Activated CD4-positive, alpha-beta T cell treated with anti-CD3 and anti-CD28 coated beads, Interleukin-2, Interleukin-4, amounts not matched to agents 100 ng/mL and 50 ng/mL, durations not matched to agents 16 hours and 8 hours (primary cell): ENCODE measurements at places on chromosomes 12 and 14.

DNA sequence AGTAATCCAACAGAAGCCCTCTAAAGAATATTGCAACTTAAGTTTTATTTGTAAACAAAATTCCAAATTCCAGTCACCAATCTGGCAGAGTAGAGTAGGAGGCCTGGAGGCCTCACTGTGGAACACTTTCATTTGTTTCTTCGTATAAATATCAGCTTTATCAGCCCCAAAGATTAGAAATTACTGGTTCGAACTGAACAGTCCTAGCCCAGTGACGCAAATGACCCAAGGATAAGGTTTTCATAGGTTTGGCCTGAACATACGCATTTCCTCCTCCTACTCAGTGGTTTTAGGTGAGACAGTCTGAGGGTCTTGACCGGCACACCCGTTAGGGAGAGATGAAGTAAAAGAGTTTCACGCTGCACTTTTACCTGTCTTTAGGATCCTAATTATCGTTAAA is 1.7 kb downstream of the CDC42BPB start:
- DNase-seq: no peak

DNA sequence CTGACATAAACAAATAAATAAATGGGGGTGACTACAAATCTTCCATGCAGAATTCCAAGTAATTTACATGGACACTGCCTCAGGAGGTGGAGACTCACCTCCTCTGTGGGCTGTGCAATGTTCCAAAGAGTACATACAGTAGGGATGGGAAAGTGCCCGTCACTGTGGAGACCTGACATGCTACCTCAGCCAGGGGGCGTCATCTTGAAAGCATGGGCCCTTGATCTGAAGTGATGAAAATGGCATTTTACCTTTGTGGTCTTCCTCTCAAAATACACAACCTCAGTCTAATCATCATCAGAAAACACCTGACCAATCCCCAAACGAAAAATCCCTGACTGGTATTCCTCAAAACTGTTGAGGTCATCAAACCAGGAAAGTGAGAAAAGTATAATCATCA is 48.4 kb downstream of the ANAPC7 start:
- DNase-seq: peak; percentile 17

DNA sequence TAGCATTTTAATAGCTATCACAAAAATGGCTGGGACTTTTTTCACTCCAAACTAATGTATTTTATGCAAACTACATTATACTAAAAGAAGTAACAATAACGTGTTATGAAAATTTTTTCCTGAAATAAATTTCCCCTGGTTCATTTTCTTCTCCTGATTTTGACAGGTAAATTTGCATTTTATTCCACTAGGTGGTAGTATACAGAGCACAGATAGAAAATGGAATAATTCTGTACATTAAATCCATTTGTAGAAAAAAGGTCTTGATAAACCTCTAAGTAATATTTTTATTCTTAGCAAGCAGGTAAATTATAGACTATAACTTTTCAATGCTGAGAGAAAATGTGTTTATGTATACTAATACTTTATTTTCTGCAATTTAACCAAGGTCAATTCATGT is 96.5 kb downstream of the BCAT1 start:
- no peak for DNase-seq

DNA sequence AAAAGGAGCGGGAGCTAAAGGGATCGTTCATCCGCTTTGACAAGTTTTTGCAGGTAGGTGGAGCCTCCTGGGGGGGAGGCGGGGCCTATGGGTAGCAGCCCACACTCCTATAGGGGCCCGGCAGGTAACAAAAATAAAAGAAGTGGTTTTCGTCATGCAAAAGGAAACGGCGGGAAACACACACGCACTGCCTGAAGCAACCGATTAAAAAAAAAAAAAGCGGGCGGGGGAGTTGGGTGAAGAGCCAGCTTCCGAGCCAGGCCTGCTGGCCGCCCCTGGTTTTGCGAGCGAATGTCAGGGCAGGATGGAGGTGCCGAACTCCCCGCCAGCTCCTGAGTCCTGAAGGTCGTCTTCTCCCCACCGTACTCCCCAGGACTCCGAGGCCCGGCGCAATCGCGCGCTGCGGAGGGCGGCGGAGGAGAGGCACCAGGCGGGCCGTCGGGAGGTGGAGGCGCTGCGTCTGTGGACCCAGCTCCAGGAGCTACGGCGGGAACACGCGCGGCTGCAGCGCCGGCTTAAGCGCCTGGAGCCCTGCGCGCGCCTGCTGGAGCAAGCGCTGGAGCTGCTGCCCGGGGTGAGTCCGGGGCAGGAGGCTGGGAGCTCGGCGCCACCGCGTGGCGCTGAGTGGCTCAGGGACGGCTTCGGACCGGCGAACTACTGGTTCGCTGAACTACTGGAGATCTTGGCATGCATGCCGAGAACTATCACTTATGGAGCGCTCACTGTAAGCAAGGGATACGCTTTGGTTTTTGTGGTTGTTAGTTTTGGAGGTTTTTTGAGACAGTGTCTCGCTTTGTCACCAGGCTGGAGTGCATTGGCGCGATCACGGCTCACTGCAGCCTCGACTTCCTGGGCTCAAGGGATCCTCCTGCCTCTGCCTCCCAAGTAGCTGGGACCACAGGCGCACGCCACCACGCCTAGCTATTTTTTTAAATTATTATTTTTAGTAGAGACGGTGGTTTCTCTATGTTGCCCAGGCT is 3.6 kb downstream of the CFAP73 start:
- peak; percentile 44 for DNase-seq

- DNase-seq: no peak
These were observed 72.2 kb downstream of the R3HDM2 start for GRCh38 chr12:57358646-57359045.

GRCh38 chr14:93073358-93073707 is 42.4 kb downstream of the ITPK1 start:
- no peak for DNase-seq

- no peak for DNase-seq
These were observed 19.7 kb downstream of the ASPG start for GRCh38 chr14:104105071-104105821.

DNA sequence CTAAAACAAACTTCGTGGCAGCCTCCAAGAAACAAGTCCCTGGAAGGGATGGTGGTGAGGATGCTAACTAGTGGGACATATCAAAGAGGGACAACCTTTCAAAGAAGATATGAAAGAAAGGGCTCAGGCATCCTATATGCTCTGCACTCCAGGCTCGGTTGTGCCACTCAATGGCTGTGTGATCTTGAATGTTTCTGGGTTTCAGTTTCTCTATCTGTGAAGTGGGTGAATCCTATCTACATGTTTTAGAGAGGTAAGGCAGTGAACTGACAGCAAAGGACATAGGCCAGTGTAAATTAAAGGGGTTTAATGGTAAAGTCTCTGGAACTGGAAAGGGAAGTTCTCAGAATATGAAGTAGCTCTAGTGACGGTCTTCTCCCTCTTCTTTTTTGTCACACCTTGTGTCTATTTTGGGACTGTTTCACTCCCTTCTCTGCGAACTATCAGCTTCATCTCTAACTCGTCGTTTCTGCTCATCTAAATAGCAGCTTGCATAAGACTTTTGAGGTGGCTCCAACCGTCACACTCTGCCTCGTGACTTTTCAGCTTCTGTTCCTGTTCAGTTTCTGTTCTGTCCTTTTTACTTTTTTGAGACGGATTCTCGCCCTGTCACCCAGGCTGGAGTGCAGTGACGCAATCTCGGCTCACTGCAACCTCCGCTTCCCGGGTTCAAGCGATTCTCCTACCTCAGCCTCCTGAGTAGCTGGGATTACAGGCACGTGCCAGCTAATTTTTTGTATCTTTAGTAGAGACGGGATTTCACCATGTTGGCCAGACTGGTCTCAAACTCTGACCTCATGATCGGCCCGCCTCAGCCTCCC is 273.6 kb downstream of the SUDS3 start:
- no peak for DNase-seq

- no peak for DNase-seq
These were observed 7.7 kb downstream of the DYRK2 start for GRCh38 chr12:67656251-67656650.

DNA sequence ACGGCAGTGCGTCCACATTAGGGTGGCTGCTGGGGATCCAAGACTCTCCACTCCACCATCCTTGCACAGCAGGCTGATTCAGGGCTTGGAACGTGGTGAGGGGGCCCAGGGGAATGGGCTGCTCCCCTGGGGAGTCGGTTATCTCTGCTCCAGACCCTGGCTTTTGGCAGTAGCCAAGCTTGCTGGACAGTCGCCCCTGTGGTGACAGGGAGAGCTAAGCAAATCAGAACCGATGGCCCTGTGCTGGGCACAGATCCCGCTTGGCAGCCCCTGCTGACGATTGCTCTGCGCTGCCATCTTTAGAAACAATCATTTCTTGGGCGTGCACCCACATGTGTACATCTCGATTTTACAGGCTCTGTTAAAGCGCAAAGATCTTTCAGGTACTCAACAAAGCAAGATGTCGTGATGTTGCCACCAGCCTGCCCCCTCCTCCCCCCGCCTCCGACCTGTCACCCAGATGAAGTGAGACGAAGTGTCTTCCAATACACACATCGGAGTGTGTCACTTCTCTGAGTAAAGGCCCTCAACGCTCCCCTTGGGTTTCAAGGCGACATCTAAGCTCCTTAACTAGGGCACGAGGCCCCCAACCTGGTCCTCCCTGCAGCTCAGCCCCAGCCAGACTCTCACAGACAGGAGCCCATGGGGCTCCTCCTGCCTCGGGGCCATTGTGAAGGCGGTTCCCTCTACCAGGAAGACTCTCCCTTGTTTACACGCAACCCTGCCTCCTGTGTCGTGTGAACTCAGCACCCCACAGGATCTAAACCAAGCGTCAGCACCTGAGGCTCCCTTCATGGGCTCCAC is 55.6 kb downstream of the PITPNM2 start:
- DNase-seq: no peak

GRCh38 chr12:58433959-58434358 is 486.3 kb downstream of the LRIG3 start:
- no peak for DNase-seq

- DNase-seq: no peak
These were observed 355.9 kb downstream of the TMTC2 start for GRCh38 chr12:83042441-83043200.

DNA sequence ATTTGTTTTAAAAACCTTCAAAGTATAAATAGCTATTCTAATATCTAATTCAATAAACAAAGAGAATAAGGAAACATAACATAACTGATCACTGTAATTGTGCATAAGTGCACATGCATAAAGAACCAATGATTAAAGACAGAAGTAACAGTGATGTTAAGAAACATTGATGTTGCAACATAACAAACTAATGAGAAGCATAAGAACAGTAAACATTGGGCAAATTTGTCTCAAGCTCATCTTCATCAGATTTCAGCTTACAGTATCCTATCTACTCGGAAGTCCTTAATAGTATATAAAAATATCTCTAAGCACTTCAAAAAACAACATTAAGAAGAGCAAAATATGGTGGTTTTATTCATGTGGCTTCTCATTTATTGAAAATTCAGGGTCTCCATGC is 97.6 kb downstream of the GARIN6 start:
- DNase-seq: no peak

- DNase-seq: no peak
These were observed 150.2 kb downstream of the ADGRD1 start for GRCh38 chr12:131103669-131104462.

- DNase-seq: no peak
These were observed 16.9 kb downstream of the TMEM117 start for GRCh38 chr12:43852744-43853143.

- DNase-seq: peak; percentile 76
These were observed at the start of gene BIN2 for GRCh38 chr12:51323966-51324895. Gene BIN2, minus strand, starts transcription at chr12:51324174. Its CDS starts 72 bp downstream, at chr12:51324102.

DNA sequence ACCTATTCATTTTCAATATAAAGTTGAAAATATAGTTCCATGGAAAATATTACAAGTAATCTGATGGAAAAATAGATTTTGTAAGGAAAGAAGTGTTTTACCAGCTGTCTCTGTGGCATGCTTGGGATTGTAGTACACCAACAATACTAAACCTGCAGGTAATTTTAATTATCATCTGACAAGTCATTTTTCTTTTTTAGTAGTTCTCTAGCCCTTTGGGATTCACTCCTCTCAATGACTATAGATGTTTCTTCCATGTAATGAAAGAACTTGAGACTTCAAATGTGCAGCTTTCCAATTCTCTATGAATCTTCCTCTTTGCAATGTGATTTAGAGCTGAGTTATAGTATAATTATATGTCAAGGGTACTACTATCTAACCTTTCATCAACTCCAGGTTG is 14.7 kb upstream of the LIN7A start:
- no peak for DNase-seq

GRCh38 chr12:49503674-49504180 is 35.1 kb upstream of the KCNH3 start:
- DNase-seq: no peak

- no peak for DNase-seq
These were observed 70.3 kb downstream of the ACTN1 start for GRCh38 chr14:68908803-68909202.

- peak; percentile 66 for DNase-seq
These were observed 73.8 kb downstream of the SYNE3 start for GRCh38 chr14:95442633-95443021.

GRCh38 chr12:12099102-12099501 is 28.4 kb downstream of the BCL2L14 start:
- no peak for DNase-seq

GRCh38 chr12:116703214-116703795 is 34.6 kb downstream of the SPRING1 start:
- peak; percentile 68 for DNase-seq

DNA sequence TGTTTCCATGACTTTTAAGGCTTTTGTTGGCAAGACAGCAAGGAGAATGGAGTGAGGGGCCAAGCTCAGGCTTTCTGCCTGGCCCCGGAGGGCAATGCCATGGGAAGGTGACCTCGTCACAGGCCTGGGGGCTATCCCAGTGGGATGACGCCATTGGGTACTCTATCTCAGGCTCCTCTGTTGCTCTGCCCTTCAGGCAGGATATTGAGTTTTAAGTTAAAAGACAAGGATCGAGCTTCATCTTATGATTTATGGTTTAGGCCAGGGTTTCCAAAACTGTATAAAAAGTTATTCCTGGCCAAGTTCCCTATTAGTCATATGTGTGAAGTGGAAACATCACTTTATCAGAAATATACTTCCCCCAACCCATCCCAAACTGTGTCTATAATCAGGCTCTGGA is 127.7 kb downstream of the ZFP36L1 start:
- DNase-seq: no peak

- no peak for DNase-seq
These were observed 56.1 kb upstream of the MAP1LC3B2 start for GRCh38 chr12:116502989-116503496.

DNA sequence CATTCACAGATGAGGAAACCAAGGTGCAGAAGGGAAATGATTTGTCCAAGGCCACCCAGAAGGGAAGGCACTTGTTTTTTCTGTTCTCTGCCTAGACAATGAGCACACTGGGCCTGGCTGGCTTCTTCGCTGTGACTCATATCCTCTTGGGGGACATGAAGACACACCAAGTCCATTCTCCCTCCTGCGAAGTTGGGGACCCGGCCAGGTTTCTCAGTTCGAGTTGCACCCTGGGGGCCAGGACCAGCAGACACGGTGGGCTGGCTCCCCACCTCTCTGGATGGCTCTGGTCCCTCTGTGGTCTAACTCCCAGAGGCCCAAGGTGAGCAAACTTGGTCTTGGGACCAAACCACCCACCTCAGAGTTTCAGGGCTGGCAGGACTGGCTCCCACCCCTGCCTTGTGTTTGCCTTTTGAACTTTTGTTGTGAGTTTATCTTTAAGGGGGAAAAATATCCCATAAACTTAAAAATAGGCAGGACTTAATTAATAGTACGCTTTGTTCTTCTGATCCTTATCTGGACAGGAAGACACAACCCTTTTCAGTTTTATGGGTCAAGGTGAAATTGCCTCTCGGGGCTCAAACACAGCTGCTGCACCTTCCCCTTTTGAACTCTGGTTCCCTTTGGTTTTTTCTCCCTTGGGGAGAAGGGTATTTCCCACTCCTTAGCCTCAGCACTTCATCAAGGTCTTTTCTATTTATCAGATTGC is 9.0 kb upstream of the MLEC start:
- peak; percentile 67 for DNase-seq

GRCh38 chr12:116455540-116456329 is 103.4 kb upstream of the MAP1LC3B2 start:
- no peak for DNase-seq

GRCh38 chr14:68795597-68796417 is 2.9 kb upstream of the ZFP36L1 start:
- DNase-seq: peak; percentile 78
